ENCODE measurements at places on chromosomes 6 and 20. TPM values are rescaled to one million over a fixed set of nuclear protein-coding genes. Genes with fewer than 3 reads are reported as not detected.

DNMT3B gene
- total RNA-seq: 2.4 TPM

WFDC9 gene
- total RNA-seq: not detected

HTR1E gene
- total RNA-seq: not detected

- no peak for DNase-seq
- H3K27ac ChIP-seq: no peak overlapping the region
- H3K36me3 ChIP-seq: peaks cover 9% of the 10 kb centered on the region
- peaks cover 42% of the 10 kb centered on the region for H3K4me1 ChIP-seq
- no peak overlapping the region for H3K4me3 ChIP-seq
Measured at GRCh38 chr6:90454836-90455427, 131.9 kb downstream of the MAP3K7 start.

GRCh38 chr6:159979136-159979874 lies 10.4 kb downstream of the IGF2R start:
- peaks cover 95% of the 10 kb centered on the region for H3K4me1 ChIP-seq
- peak overlapping the region; percentile 95 for H3K27ac ChIP-seq
- no peaks in the 10 kb centered on the region for H3K27me3 ChIP-seq
- H3K36me3 ChIP-seq: peaks cover 7% of the 10 kb centered on the region

DNA sequence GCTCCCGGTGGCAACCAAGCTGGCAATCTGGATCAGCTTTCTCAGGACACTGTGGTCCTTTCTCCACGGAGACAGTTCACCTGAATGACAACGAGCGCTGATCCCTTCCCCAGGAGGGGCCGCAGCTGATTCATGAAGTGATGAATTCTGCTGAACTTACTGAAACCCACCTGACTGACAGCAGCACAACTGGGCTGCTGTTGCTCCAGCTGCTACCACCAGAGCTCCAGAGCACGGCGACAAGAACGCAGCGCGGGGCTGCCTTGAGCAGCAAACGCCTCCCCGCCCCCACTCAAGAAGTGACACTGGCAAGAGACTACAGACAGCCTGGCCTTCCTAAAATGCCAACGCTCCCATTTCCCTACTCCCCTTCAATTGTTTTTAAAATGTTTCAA lies 10.0 kb downstream of the PXDC1 start:
- H3K27me3 ChIP-seq: peaks cover 7% of the 10 kb centered on the region
- no peaks in the 10 kb centered on the region for H3K36me3 ChIP-seq
- H3K27ac ChIP-seq: no peak overlapping the region

DNA sequence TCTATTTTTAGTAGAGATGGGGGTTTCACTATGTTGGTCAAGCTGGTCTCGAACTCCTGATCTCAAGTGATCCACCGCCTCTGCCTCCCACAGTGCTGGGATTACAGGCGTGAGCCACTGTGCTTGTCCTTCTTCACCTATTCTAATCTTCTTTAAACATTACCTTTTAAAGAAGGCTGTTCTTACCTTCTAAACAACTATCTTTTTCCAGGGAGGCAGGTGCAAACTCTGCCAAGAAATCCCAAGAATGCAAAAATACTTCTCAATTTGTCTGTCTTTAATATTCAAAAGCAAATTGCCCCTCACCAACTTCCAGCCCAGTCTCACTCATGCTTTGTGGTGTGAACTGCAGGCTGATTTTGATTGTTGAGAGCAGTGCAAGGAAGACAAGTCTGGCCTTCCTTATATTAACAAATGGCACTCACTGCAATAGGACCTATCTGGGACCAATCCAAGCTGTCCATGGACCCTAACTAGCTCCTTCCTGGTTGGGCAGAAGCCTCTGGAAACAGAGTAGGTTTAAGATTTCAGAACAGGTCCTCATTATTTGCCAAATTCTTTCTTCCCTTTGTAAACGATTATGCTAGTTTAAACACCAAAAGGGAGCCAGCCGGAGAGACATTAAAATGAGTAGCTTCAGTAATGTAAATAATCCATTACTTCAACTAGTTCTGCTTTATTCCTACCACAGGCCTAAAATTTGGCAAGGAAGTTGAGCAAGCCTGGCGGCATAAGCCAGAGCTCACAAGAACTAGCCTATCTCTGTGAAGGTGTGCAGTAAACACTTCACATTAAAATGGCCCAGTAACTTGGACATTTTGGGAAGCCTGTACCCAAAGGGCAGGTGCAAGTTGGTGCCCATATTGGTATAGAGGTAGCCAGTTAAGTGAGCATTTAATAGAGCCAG lies 1.6 kb downstream of the SCAND1 start:
- no peaks in the 10 kb centered on the region for H3K27me3 ChIP-seq
- H3K27ac ChIP-seq: peak overlapping the region; percentile 100
- H3K36me3 ChIP-seq: peaks cover 21% of the 10 kb centered on the region
- peak overlapping the region; percentile 99 for H3K4me3 ChIP-seq
- no peak for DNase-seq

- H3K27me3 ChIP-seq: no peaks in the 10 kb centered on the region
- H3K36me3 ChIP-seq: peaks cover 34% of the 10 kb centered on the region
- peaks cover 5% of the 10 kb centered on the region for H3K4me1 ChIP-seq
- H3K4me3 ChIP-seq: no peak overlapping the region
Measured at GRCh38 chr20:34996243-34997028, 40.8 kb downstream of the MYH7B start.

- no peak for DNase-seq
- H3K4me3 ChIP-seq: no peak overlapping the region
- peaks cover 49% of the 10 kb centered on the region for H3K27me3 ChIP-seq
- no peaks in the 10 kb centered on the region for H3K36me3 ChIP-seq
- H3K4me1 ChIP-seq: peaks cover 15% of the 10 kb centered on the region
Measured at GRCh38 chr6:142395768-142396231, 94.0 kb downstream of the ADGRG6 start.

DNA sequence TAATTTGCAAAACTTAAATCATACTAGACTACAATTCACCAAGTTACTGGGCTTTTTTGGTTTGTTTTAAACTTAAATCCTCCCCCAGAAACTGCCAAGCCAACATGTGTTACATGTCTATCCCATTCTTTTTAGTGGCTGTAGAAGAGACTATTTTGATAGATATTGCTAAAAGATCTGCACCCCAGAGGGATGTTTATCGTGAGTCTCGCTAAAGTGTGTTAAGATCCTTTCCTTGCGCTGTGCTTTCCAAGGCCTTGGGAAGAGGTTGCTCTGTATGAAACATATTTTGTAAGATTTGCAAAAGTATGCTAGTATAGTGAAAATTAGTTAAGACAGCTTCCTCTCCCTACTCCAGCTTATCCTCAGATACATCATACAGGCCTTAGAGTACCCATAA lies 63.0 kb downstream of the GPX5 start:
- DNase-seq: no peak
- no peak overlapping the region for H3K4me3 ChIP-seq
- H3K36me3 ChIP-seq: peaks cover 5% of the 10 kb centered on the region
- H3K27me3 ChIP-seq: peaks cover 78% of the 10 kb centered on the region

DNA sequence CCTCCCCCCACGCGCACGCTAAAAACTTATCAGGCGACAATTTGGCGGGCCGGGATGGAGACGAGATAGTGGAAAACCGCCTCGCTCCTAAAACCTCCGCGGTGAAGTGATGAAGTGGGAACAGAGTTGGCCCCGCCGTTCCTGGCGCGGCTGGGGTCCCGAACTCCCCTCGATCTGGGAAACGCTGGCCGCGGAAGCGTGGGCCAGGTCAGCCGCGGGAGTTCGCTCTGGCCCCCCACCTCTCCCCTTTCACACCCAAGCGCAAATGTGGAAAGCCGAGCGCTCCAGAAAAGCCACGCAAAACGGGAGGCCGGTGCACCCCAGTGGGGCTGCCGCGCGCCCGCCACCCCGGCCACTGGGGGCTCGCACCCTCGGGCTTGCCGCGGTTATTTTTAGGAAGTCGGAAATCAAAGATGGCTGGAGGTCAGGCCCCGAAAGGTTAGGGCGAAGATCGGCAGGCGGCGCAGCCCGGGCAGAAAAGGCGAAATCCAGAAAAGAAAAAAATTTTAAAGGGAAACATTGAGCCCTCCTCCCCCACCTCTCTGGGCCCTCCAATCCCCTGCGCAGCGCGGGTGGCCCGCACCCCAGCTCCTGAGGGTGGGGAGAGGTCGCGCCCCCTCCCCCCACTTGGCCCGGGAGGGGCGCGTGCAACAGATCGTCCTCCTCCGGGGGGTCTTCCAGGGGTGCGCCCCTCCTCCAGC lies 1.0 kb downstream of the SALL4 start:
- no peak overlapping the region for H3K4me3 ChIP-seq
- peaks cover 6% of the 10 kb centered on the region for H3K4me1 ChIP-seq
- no peak for DNase-seq
- H3K27me3 ChIP-seq: peaks cover 71% of the 10 kb centered on the region

- no peak overlapping the region for H3K27ac ChIP-seq
- H3K36me3 ChIP-seq: no peaks in the 10 kb centered on the region
- peaks cover 59% of the 10 kb centered on the region for H3K27me3 ChIP-seq
- no peak for DNase-seq
Measured at GRCh38 chr20:54167909-54168872, 5.6 kb downstream of the CYP24A1 start.
